SJSA1 (cell line): ENCODE measurements at places on chromosomes 7 and 10. TPM values are rescaled to one million over a fixed set of nuclear protein-coding genes. Genes with fewer than 3 reads are reported as not detected.

OIT3 gene
- total RNA-seq: not detected in 2 replicates

RBP3 gene
- not detected in 2 replicates for total RNA-seq

CALML5 gene
- not detected in 2 replicates for total RNA-seq

- no peaks in the 10 kb centered on the region for H3K4me1 ChIP-seq
- H3K4me3 ChIP-seq: no peak overlapping the region
- H3K36me3 ChIP-seq: no peaks in the 10 kb centered on the region
- H3K27ac ChIP-seq: no peak overlapping the region
Measured at GRCh38 chr10:11245095-11245479, 227.4 kb downstream of the CELF2 start.

DNA sequence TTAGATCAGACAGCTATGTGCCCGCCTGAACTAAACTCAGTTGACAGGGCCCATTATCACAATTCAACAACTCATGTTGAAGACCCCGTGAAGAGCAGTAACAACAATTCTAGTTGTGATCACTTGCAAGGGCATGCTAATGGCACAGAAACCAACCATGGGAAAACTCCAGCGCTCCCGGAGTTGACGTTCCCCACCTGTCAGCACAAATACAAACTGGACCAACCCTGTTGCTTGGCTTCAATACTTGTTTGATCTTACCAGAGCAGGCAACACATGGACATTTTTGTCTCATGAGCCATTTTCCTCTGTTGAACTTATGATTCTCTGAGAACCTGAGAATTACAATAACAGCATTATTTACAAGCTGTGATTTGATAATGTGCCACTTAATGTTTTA, 119.0 kb upstream of the LANCL2 start:
- H3K27ac ChIP-seq: no peak overlapping the region
- no peaks in the 10 kb centered on the region for H3K36me3 ChIP-seq
- DNase-seq: no peak
- no peak overlapping the region for H3K4me3 ChIP-seq

DNA sequence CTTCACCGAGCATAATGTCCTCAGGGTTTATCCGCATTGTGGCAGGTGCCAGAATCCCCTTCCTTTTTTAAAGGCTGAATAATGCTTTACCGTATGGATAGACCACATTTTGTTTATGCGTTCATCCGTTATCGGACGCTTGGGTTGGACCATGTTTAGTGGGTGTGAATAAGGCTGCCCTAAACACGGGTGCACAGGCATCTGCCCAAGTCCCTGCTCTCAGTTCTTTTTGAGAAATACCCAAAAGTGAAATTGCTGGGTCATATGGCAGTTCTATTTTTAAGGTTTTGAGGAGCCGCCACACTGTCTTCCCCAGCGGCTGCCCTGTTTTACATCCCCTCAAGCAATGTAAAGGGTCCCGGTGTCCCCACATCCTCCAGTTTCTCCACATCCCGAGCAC, 121.6 kb downstream of the DYNC2I1 start:
- peaks cover 6% of the 10 kb centered on the region for H3K4me1 ChIP-seq
- no peak overlapping the region for H3K4me3 ChIP-seq
- H3K27me3 ChIP-seq: no peaks in the 10 kb centered on the region

DNA sequence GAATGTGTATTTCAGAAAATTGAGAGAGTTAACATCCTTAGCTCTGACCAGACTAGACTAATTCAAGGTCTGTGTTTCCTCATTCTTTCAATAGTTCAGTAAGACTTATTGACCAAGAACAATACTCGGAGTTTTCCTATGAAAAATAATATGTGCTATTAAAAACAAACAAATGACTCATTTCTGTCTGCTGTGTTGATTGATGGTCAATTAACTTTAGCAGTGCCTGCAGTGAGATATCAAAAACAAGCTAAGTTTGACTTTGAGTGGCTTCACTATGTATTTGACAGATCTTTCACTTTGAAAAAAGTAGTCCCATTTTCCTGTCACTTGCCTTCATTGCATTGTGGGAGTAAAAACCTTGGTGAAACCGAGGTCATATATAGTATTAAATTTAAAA, 91.0 kb downstream of the GNAT3 start:
- H3K36me3 ChIP-seq: no peaks in the 10 kb centered on the region
- DNase-seq: no peak
